D721Med (cell line): ENCODE measurements at places on chromosomes 13 and 19.
A peak's percentile ranks its signal among the peaks of the same experiment; 100 is the strongest.

DNA sequence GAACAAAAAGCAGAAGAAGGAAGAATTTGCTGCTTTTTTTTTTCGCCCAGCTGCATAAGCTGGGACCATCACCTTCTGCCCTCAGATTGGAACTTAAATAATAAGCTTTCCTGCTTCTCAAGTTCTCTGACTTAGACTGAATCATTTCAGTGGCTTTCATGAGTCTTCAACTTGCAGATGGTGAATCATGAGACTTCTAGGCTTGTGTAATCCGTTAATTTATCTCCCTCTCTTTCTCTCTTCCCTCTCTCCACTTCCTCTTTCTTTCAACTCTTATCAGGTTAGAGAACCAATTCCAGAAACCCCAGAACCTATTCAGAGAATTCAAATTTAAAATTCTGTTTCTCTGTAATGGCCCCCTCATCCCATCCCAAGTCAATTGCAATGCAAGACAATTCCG lies 1153.7 kb downstream of the PCDH9 start:
- DNase-seq: no peak

DNA sequence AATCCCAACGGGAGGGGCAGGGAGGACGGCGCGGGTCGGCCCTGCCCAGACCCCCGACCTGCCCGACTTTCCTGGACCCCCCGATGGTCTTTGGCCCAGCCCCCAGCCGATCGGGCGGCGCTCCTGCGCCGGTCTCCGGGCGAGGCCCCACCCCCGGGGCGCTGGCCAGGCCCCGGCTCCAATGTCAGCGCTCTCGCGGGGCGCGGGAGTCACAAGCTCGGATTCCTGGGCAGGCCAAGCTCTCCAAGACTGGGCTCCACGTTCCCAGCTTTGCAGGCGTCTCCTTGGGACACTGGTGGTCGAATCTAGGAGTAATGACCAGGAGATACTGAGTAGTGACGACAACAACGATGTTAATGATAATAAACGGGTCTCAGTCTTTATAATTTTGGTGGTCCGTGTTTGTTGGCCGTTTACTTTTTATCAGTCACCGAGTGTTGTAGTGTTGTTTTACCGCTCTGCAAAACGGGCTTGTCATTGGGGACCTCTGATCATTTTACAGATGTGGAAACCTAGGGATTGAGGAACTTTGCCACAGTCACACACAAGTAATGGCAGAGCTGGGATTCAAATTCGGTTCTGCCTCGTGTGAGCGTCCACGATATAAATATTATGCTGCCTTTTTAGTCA lies 545 bp downstream of the RAD23A start:
- no peak for DNase-seq

- DNase-seq: no peak
These were observed 1015.7 kb downstream of the PCDH9 start for GRCh38 chr13:66214467-66214866.

DNA sequence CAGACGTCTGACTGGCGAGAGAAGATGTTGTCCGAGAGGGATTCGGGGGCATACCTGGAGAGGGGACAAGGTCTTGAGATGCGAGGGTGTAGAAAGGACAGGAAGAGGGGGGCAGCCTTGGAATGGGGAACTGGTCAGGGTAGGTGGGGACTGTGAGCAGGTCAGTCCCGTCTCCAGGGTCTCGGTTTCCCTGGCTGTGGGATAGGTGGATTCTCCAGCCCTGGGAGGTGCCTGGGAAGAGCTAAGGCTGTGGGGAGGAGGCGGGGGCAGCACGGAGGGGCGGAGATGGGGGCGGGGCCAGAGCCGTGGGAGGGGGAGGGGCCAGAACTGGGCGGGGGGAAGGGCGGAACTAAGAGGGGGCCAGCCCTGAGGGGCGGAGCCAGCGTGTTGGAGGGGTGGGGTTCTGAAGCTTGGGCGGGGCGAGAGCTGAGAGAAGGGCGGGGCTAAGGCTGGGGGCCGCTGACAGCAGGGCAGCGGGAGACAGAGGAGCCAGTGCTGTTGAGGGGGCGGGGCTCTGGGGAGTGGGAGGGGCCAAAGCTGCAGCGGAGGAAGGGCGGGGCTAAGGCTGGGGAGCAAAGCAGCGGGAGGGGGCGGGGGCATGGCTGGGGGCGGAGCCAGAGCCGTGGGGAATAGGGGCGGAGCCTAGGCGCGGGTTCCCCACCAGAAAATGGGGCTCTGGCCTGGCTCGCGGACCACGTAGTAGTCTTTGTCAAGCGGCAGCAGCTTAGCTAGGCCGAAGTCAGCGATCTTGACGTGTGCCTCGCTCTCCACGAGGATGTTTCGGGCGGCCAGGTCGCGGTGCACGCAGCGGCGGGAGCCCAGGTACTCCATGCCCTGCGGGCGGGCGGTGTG lies 9.5 kb upstream of the INSL3 start:
- peak; percentile 75 for DNase-seq

GRCh38 chr19:51695702-51696315 lies 2.7 kb downstream of the SPACA6 start:
- no peak for DNase-seq

GRCh38 chr13:72495681-72496080 lies 231.7 kb downstream of the MZT1 start:
- peak; percentile 29 for DNase-seq

GRCh38 chr19:29724102-29724641 lies 9.1 kb upstream of the C19orf12 start:
- no peak for DNase-seq

DNA sequence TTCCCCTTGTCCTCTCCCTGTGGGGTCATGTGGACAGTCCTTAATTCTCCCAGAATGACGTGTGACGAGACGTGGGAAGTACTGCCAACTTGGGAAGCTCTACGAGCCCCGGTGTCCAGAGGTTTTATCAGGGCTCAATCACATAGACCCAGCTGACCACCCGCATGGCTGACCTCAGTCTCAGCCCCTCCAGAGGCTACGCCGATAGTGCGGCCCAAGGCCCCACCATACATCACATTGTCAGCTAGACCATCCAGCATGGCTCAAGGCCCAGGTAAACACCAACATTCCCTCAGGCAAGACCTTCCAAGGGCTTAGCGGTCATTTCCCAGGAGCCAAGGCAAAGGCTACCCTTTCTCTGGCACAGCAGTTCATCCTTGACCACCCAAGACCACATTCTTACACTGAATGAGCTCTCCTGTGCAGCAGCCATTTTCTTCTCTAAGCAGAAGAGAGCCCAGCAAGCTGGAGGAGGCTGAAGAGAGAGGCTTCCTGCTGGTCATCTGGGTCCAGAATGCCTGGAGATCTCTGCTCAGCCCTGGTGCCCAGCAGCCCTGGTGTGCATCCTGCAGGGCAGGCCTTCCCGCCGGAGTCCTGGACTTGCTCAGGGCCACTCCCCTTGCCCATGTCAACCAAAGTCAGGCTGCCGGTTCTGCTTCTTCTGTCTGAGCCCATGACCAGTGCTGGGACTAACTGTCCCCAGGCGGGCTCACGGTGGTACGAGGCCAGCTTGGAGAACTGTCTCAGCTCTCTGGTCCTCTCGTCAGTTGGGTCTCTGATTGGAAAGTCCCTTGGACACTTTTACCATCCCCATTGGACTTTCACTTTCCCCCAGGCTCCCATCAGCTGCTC lies 7.9 kb upstream of the F10 start:
- DNase-seq: no peak

- no peak for DNase-seq
These were observed 126.7 kb downstream of the MAB21L1 start for GRCh38 chr13:35349673-35350278.

DNA sequence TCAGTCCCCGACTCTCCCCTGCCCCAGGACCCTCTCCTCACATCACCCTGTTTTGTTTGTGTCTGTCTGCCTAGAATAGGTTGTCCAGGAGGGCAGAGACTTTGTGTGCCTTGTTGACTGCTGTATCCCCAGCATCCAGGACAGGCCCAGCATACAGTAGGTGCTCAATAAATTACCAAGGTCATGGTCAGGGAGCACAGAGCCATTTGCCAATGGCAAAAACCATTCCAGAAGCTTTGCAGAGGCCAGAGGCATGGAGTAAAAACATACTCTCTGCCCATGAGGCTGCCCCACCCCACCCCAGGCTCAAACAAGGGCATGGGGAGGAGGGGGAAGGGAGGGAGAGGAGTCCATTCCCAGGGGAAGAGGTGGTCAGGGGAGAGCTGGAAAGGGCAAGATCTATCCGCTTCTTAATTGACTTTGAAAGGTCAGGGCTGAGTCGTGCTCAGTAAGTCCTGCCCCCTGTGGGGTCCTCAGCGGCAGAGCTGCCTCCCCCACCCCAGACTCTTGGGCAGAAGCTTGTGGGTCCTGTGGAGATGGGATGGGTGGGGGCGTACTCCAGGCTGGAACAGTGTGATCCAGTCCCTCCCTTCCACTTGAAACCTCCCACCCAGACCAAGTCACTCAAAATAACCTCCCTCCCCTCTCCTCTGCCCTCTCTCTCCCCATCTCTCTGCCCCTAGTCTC lies 4.4 kb downstream of the GPR4 start:
- no peak for DNase-seq

- no peak for DNase-seq
These were observed 24.8 kb downstream of the WDR62 start for GRCh38 chr19:36079389-36079945.

- no peak for DNase-seq
These were observed at the start of gene PLPPR3 for GRCh38 chr19:821825-822503. Gene PLPPR3 (minus strand): TSS chr19:821955. CDS start chr19:821559, 396 bp downstream.

- DNase-seq: no peak
These were observed 28.0 kb upstream of the SLC15A1 start for GRCh38 chr13:98780451-98780850.

DNA sequence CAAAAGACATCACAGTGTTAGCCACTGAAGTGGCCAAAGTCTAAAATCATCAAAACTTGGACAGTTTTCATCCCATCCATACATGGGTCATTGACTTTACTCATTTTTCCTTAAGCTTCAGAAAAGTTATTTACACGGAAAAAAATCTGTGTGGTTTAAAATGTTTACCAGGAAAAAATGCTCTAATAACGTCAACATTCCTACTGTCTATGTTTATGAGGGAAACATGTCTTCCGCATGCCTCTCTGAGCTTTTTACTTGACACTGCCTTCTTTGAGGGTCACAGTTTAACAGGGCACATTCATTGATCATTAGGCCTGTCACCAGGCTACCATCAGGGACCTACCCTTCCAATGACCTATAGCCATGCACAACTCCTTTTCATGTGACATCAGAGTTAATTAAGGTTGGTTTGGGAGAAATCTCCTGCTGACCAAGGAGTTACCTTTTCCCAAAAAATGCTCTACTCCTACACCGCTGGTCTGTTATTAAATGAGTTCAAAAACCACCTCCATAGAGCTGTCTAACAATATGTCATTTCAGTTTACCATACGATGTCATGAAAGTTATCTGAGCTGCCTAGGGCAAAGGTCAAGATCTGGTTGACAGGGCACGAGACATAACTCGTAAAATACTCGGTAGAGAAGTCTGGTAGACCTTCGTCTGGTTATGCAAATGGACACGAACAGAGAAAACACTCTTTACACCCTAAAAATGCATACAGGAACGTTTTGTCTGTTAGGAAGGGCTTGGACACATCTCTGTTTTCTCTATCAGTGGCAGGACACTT lies 17.8 kb downstream of the FLT1 start:
- DNase-seq: no peak

- DNase-seq: no peak
These were observed 137.4 kb downstream of the VWA8 start for GRCh38 chr13:41823476-41823875.

DNA sequence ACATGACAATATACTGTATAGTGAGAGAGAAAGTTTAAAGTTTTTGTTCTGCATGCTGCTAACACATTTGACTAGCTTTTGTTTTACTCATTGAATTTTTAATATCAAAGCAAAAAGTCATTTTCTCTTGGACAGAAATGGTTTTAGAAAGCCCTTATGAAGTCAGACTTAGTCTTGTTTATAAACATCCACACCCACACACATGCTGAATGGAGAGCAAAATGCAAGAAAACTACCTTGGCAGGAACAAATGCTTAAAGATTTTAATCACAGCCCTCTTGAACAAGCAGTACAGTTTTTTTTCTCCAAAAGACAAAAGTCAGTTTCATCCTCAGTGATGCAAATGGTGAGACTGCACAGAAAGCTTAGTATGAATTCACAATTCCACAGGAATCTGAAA lies 25.0 kb downstream of the HSPH1 start:
- DNase-seq: no peak

DNA sequence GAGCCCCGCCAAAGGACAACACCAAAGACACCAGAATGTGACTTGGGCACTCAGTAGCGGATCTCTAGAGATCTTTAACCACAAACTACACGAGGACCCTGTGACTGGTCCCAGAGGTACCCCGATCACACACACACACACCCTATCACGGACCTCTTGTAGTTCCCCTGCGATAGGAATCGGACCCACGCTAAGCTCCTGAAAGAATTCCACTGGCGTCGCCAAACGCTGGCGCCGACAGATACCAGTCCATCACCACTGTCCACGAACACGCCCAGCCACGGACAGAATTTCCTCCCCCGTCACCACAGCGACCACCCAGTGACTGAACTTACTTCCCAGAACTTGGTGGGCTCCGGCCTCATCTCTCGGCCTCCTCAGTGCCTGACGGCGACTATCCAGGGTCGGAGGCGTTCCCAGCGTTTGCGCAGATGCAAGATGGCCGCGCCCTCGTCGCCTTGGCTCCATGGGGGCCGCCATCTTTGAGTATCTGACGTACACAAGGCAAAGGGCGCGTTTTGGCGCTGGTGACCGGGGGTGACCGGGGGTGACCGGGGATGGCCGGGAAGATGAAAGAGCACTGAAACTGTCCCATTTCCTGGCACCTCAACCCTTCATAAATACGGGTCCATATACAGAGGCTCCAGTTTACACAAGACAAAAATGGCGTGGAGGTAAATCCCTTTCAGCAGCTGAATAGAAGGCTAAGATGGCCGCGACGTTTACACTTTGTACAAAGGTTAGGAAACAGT lies at the start of gene ZNF615:
TSS of gene ZNF615 (minus strand) at position 406 of the 752 bp plus-strand sequence. CDS start 4,500 bp downstream, outside the sequence.
- peak; percentile 46 for DNase-seq

- no peak for DNase-seq
These were observed 87.6 kb downstream of the MYCBP2 start for GRCh38 chr13:77239312-77239711.

- no peak for DNase-seq
These were observed 3.3 kb downstream of the CFD start for GRCh38 chr19:862581-863314.

- no peak for DNase-seq
These were observed 227.8 kb downstream of the UQCRFS1 start for GRCh38 chr19:28985201-28985600.
